ENCODE measurements at places on chromosomes 4 and X. TPM values are rescaled to one million over a fixed set of nuclear protein-coding genes. Genes with fewer than 3 reads are reported as not detected.

GRCh38 chr4:98026362-98026761, 116.9 kb downstream of the STPG2 start:
- no peak for DNase-seq

GRCh38 chr4:154868414-154869194, 87.5 kb downstream of the RBM46 start:
- DNase-seq = no peak

DNA sequence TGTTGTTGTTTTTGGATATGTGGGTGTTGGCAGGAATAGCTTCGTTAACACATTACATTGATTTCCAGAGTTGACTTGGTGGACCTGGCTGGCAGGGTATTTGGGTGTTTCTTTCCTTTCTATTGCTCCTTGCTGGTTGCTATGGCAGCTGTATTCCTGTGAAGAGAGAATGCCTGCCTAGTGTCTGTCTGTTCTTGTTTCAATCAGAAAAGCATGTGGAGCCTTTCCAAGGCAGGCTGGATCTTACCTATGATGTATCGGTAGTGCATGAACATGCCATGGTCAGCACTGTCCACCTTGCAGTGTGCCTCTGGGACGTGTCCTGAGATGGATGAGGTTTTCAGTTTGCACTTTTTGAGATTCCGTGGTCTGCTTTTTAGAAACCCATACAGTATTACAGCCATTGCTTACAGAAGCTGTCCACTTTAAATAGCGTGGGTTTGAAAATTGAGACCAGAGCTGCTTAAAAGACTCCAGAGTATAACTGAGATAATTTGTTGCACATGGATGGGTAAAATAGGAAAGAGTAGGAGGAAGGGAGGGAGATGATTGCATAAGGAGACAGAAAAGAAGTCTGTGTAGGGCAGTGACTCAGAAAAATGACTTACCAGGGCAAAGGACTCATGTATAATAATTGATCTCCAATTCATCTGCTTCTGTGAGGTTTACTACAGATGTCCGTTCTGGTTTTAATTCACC, 20.0 kb upstream of the AADAT start:
- DNase-seq = no peak

ADGRG2 gene
- not detected for total RNA-seq

HCCS gene
- 36.6 TPM for total RNA-seq

DNA sequence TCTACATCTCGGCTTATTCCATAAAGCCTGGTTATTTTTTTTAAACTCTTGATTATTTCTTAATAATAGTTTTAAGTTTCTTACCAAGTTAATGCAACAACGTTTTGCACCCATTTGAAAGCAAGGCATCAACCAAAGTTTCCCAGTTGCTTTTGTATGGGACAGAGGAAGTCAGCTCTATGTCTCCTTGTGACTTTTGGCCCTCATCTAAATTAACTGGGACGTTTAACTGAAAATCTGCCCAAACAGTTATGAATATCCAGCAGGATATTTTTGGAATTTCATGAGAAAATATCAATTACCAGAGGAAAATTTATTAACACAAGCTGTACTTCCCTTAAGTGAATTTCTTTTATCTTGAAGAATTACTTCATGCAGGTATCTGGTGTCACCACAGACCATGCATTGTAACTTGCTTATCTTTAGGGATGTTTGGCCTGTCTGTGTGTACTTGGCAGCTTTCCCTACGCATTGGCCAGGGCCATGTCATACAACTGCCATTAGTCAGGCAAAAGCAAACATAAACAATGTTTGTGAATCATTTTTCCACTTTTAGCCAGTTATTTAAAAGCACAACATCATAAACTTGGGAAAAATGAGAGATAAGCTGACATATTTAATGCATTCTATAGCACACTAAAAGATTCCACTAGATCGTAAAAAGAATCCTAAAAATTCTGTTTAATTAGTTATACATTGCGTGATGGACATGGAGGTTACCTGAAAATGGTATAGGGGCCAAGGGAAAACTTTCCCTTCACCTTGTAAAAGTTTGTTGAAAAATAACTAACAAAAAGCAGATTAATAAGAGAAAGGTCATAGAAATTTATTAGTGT, 101.4 kb upstream of the PDE5A start:
- DNase-seq = no peak

- DNase-seq = no peak
Observed at GRCh38 chr4:150278206-150278605, 200.0 kb downstream of the DCLK2 start.

SYP gene
- 4.6 TPM for total RNA-seq

- DNase-seq = no peak
Observed at GRCh38 chr4:41982716-41983115, 1.2 kb downstream of the DCAF4L1 start.

- no peak for DNase-seq
Observed at GRCh38 chr4:70969076-70969475, 24.4 kb upstream of the DCK start.

GRCh38 chrX:17977696-17978095, 116.6 kb upstream of the RAI2 start:
- DNase-seq = no peak

GRCh38 chr4:3878678-3879077, 112.5 kb downstream of the ADRA2C start:
- no peak for DNase-seq

PPP4R3C gene
- not detected for total RNA-seq

DNA sequence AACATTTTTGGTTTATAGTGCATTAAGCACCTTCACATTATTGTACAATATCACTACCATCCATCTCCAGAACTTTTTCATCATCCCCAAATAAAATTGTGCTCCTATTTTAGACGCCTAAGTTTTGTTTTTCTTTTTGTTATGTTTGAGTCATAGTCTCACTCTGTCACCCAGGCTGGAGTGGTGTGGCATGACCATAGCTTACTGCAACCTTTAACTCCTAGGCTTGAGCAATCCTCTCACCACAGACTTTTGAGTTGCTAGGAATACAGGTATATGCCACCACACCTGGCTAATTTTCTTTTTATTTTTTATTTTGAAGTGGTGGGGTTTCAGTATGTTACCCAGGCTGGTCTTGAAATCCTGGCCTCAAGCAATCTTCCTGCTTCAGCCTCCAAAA, 33.9 kb downstream of the PRSS12 start:
- DNase-seq = no peak

GYG2 gene
- not detected for total RNA-seq

GRCh38 chr4:185920171-185920570, 108.2 kb upstream of the SORBS2 start:
- no peak for DNase-seq

AVPR2 gene
- not detected for total RNA-seq

GRCh38 chr4:85603437-85604336, 128.7 kb downstream of the ARHGAP24 start:
- no peak for DNase-seq

CDX4 gene
- total RNA-seq = not detected

DNA sequence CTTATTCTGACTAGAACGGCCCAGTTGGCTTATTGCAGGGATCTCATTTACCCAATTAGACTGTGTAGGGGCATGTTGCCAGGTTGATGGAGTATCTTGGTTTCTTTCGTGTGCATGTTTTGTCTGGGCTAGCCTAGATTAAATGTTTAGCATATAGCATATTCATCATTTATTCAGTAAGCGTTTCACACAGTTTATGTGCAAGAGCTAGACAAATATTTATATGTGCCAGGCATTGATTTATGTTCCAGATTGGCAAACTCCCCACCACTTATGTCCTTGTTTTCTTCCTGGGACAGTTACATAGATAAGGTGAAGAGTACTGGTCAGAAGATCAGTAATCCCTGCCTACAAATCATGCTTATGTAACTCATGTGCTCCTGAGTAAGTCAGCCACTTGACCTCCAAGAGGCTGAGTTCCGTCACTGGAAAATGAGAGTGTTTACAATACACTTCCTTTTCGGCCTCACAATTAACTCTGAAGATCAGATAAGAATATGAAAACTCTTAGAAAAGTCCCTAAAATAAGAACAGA, 57.2 kb downstream of the RUFY3 start:
- no peak for DNase-seq

VCX3A gene
- not detected for total RNA-seq
